ENCODE measurements at places on chromosomes 12 and 14.

- DNase-seq: no peak
These were observed 152.9 kb downstream of the SLC25A21 start for GRCh38 chr14:37019488-37019887.

GRCh38 chr12:128288896-128289295 lies 21.9 kb downstream of the TMEM132C start:
- no peak for DNase-seq

DNA sequence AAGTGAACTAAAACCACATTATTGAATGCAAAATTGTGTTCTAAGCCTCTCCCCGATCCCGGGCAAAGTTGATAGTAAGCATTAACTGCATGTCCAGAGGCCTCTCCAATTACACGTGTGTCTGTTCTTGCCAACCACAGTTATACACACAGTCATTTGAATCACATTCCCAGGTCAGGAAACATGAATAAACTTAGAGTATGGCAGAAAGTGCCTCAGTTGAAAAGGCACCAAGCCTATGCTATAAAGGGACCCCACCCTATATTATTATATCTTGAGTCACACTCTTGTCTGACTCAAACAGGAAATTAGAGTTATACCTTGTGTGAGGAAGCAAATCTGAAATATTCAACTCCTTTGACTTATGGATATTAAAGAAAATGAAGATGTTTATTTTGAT lies 128.3 kb upstream of the STXBP6 start:
- no peak for DNase-seq

DNA sequence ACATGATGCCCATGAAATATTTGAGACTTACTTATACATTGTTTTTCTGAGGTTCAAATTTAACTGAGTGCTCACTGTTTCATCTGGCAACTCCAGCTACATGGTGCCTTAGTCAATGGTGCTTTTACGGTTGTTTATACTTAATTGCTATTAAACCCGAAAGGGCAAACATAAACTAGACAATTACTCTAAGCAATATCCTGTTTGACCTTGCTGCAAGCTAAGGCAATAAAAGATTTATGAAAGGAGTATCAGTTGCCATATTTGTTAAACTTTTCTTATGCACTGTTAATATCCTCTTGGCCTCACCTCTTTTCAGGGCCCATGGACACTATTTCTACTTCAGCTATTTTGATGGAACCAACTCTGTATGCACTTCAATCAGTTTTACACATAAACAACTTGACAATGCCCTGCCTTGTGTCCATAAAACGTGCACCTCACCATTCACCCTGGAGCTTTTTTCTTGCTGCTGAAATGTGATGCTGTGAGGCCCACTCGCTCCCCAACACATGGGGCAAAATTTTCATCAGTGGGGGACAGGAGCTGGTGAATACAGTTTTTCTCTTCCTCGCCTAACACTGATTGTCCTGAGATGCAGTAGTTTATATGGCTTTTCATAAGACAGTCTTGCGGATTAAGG lies 64.1 kb upstream of the HIF1A start:
- DNase-seq: no peak

DNA sequence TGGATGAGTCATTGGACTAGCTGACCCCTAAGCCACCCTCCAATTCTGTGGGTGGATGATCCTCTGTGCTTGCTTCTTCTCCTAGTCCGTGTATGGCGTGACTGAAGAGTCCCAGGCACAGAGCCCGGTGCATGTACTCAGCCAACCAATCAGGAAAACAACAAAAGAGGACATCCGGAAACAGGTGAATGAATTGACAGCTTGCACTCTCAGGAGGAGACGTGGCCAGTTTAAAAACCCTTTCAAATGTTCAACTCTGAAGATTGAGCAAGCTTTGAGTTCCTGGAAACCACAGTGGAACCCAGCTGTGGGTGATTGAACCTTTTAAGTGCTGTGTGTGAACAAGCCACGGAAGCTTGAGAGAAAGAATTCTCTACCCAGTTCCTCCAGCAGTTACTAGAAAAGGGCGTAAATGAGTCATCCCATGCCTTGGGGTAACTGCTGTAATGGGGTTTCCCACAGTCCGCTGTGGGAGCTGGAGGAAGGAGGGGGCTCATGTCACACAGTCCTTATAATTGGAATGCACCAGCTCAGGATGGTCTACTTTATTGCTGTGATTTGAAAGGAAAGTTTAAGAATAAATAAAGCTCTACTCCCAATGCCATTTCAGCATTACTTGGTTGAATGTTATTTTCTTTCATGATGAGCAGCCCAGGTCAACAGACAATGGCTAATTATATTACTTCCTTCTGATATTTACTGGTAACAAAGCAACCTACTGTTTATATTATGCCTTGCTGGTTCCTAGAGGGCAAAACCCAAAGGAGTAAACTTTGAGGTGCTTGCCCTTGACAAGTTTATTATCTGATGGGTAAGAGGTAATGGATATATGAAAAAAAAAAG lies 417.0 kb downstream of the DPF3 start:
- DNase-seq: no peak

DNA sequence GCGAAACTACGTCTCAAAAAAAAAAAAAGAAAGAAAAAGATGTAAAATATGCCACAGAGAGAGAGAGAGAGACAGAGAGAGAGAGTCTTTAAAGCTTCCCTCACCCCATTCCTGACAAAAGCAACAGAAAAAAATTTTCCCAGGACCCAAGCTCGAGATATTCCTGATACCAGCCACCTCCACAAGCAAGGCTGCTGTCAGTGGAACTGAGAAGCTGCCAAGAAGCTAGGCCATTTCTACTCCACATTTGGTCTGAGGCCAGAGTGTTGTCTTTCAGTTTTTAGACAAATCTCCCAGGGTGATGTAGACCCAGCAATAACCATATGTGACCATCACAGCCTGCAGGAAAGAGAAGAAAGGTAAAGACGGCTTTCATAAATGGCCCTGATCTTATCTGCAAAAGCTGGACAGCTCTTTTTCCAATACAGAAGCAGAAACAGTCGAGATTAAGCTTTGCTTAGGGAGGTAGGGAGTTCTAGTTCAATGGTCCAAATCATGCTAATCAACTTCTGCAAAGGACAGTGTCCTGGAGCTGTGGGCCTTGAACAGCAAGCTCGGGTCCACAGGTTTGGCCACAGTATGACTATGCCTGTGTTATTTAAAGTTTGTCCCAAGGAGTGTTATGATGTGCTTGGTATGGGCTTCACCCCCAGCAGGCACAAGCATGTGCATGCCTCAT lies 130.3 kb upstream of the NUDT4 start:
- DNase-seq: no peak

GRCh38 chr14:104776961-104777807 lies 18.4 kb downstream of the AKT1 start:
- no peak for DNase-seq

All from NCI-H526 treated with DMSO at 0.1 percent for 48 hours (cell line).